H1 (cell line): ENCODE measurements at places on chromosomes 2 and 18. TPM values are rescaled to one million over a fixed set of nuclear protein-coding genes. Genes with fewer than 3 reads are reported as not detected.

The INPP1 gene
- 2.5 and 3.0 TPM in 2 replicates for total RNA-seq

The PSMA8 gene
- not detected in 2 replicates for total RNA-seq

The GPR39 gene
- total RNA-seq: 0.63 and 0.65 TPM in 2 replicates

The CCBE1 gene
- 2.6 and 4.4 TPM in 2 replicates for total RNA-seq

The TXNDC2 gene
- total RNA-seq: 0.09 TPM in 1 of 2 replicates, not detected in the other

The CGREF1 gene
- total RNA-seq: 3.4 and 3.5 TPM in 2 replicates

The REG3G gene
- total RNA-seq: not detected in 2 replicates

The PTPN4 gene
- total RNA-seq: 105 and 107 TPM in 2 replicates

The FAM161A gene
- 9.7 and 10.2 TPM in 2 replicates for total RNA-seq

The MGAT4A gene
- 7.3 and 7.7 TPM in 2 replicates for total RNA-seq

The CTNNA2 gene
- total RNA-seq: 9.0 and 10.8 TPM in 2 replicates

The SATB2 gene
- 5.1 and 5.7 TPM in 2 replicates for total RNA-seq

The DSC1 gene
- total RNA-seq: not detected in 2 replicates

The KCNG3 gene
- total RNA-seq: 21.3 and 22.3 TPM in 2 replicates

The DSG1 gene
- total RNA-seq: 0.06 TPM in 1 of 2 replicates, not detected in the other

The RGPD3 gene
- 0.17 TPM in 1 of 2 replicates, not detected in the other for total RNA-seq

The FNDC4 gene
- 13.4 and 14.7 TPM in 2 replicates for total RNA-seq

The VIL1 gene
- total RNA-seq: 7.0 and 8.2 TPM in 2 replicates

The CDH2 gene
- 53.8 and 56.5 TPM in 2 replicates for total RNA-seq

The COL6A3 gene
- total RNA-seq: 3.4 and 3.5 TPM in 2 replicates

The LHCGR gene
- total RNA-seq: 0.31 and 0.73 TPM in 2 replicates

The TUBA4B gene
- 0.24 TPM in 1 of 2 replicates, not detected in the other for total RNA-seq

The TIA1 gene
- total RNA-seq: 152 and 181 TPM in 2 replicates

The RFX8 gene
- 0.60 and 1.3 TPM in 2 replicates for total RNA-seq

The CREB1 gene
- total RNA-seq: 97.4 and 99.0 TPM in 2 replicates

The SMYD1 gene
- total RNA-seq: not detected in 2 replicates

The OTOF gene
- not detected in 2 replicates for total RNA-seq

The CARF gene
- total RNA-seq: 1.9 and 2.6 TPM in 2 replicates

The FAM124B gene
- 2.0 and 2.6 TPM in 2 replicates for total RNA-seq

The CRYGC gene
- total RNA-seq: not detected in 2 replicates

The DNER gene
- 14.6 and 16.3 TPM in 2 replicates for total RNA-seq

The TGFA gene
- 2.8 and 3.7 TPM in 2 replicates for total RNA-seq

The ASB18 gene
- not detected in 2 replicates for total RNA-seq

The C2orf72 gene
- total RNA-seq: 0.71 and 1.1 TPM in 2 replicates

The FEV gene
- total RNA-seq: not detected in 2 replicates

The VWC2L gene
- total RNA-seq: not detected in 2 replicates

The SF3B6 gene
- total RNA-seq: 126 and 127 TPM in 2 replicates

The EFEMP1 gene
- 14.0 and 15.5 TPM in 2 replicates for total RNA-seq

The CKAP2L gene
- 19.3 and 20.7 TPM in 2 replicates for total RNA-seq

The LCT gene
- total RNA-seq: 0.06 and 0.11 TPM in 2 replicates
